ENCODE measurements at places on chromosomes 7 and 10.
A peak's percentile ranks its signal among the peaks of the same experiment; 100 is the strongest.

GRCh38 chr10:72697716-72698115 lies 5.8 kb downstream of the MCU start:
- no peak for DNase-seq

- peak; percentile 54 for DNase-seq
Observed at GRCh38 chr10:22229802-22230157, 12.0 kb upstream of the EBLN1 start.

DNA sequence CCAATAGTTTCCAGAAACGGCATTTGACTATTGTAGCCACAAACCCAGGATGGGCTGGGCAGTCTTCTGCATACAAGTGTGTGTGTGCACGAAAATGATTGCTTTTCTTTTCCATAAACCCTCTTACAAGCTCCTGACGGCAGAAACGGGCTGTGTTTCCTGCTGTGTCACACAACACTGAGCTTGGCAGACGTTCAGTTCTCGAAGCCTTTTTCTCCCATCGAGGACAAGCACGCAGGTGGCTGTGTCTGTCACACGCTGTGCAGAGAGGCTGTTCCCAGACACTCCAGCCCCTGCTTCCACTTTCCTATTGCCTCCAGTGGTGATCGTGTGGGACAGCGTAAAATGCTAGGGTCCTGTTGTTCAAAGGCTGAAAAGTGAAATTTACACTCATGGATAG lies 32.1 kb downstream of the RBAK start:
- no peak for DNase-seq

GRCh38 chr10:3397231-3397630 lies 224.6 kb upstream of the PITRM1 start:
- DNase-seq, result no peak

GRCh38 chr10:7417807-7418206 lies 7.0 kb upstream of the SFMBT2 start:
- DNase-seq, result no peak

DNA sequence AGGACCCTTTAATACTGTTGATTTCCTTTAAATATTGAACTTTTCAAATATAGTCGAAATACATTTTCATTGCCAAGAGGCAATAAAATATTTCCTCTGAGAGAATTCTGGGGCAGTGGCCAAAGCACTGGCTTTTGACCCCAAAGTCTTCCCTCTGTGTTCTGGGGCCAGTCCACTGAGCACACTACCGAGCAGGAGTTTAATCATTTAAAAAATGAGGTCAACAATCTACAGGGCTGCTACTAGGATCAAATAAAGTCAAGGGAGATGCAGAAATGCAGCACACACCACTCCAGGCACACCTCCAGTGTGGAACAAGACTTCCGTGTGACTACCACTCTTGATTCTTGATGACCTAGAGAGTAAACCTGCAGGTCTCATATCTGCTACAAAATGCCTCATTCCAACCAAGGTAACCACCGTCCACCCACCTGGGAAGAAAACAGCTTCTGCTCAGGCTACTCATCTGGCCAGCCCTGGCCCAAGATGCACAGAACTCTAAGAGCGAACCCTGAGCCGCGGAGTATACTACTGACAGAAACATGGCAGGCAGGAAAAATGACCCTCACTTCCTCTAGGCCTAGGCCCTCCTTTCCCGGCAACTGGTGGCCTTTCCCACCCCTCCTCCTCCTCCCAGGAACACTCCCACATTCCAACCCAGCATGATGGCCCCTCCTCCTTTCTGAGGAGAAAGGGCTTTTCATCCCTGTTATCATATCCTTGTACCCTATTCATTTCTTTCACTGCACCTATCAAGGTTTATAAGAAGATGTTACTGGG lies 97.7 kb downstream of the ALOX5 start:
- no peak for DNase-seq

GRCh38 chr10:97762816-97763215 lies 9.0 kb downstream of the SFRP5 start:
- no peak for DNase-seq

DNA sequence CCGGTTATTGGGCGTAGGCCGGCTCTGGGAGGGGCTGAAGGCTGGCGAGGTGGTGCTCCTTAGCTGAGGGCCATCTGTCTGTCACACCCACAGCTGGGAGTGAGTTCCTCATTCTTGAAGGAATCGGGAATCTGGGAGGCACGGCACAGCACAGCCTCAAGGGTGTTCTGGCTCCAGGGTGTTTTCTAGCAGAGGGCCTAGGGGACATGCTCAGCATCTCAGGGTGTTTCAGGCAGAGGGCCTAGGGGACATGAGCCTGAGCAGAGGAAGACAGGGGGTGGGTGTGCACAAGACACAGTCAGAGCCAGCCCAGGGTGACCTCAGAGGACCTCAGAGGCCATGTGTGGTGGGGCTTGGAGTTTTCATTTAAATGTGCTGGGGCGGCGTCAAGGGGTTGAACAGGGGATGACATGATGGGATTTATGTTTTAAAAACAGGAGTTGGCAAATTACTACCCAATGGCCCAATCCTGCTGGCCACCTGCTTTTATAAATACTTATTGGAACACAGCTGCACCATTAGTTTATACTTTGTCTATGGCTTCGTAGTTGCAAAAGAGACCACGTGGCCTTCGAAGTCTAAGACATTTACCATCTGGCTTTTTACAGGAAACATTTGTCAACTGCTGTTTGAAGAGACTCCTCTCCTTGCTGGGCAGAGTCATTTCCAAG lies 121.6 kb downstream of the PRKAG2 start:
- no peak for DNase-seq

DNA sequence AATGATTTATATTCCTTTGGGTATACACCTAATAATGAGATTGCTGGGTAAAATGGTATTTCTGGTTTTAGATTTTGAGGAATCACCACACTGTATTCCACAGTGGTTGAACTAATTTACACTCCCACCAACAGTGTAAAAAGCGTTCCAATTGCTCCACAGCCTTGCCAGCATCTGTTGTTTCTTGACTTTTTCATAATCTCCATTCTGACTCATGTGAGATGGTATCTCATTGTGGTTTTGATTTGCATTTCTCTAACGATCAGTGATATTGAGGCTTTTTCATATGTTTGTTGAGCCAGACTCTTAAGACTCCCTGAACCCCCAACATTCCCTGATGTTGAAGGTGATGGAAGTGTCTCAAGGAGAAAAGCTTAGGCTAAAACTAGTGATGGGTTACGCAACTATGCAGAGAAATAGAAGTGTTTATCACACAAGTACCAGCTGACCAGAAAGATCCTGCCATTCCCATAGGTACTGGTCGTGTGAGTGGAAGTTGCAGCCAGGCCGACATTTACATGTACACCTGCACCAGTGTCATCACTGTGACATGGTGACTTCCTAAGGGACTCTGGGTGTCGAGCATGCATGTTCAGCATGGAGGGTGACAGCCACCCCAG lies 711.2 kb upstream of the NRP1 start:
- DNase-seq, result no peak

DNA sequence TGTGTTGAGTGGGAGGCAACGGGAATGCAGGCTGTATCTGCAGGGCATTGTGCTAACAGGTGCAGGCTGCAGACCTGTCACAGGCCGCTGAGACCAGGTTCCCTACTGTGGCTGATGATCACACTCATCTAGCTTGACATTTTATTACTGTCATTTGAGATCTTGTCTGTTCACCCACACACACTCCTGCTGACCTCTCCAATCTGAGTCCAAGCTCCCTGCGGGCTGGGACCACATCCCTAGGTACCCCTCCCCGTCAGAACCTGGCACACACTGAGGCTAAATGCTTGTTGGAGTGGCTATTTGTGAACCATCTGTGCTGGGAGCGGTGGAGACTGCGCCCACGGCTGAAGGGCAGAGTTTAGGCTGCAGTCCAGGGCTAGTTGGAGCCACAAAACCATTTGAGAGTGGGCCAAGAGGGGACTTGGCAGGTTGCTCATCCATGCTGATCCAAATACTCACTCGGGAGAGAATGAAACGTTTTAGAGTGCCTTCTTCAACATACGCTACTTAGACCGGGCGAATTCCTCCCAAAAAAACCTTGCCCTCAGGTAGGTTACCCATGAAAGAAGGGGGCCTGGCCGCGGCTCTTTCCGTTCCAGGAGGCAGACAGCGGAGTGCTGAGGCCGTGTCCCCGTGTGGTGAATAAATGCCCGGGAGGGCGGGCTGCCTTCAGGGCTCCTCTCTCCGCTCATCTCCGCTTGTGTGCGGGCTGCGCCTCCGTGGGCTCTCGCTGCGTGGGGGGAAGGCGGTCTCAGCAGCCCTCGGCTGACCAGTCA lies 164.4 kb downstream of the RGS10 start:
- no peak for DNase-seq

DNA sequence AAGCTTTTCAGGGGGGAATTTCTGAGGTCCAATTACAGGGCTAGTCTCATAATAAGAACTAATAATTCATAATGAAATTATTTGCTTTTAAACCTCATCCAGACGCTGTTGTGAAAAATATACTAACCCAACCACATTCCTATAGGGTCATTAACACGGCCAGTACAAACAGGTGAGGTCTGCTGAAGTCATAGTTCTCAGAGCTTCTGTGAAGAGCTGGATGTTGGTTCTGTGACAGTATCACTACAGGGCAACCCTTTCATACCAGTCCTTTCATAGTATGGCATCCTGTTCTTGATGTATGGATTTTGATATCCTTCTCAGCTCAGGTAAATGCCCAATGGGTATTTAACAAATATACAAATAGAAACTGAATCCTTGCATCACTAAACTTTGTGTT lies 62.3 kb upstream of the FAM133B start:
- DNase-seq, result no peak

GRCh38 chr7:115410972-115411686 lies 489.2 kb downstream of the MDFIC start:
- peak; percentile 57 for DNase-seq

GRCh38 chr10:12670004-12670403 lies 320.7 kb downstream of the CAMK1D start:
- DNase-seq, result no peak

- no peak for DNase-seq
Observed at GRCh38 chr10:8146650-8147049, 92.2 kb downstream of the GATA3 start.

DNA sequence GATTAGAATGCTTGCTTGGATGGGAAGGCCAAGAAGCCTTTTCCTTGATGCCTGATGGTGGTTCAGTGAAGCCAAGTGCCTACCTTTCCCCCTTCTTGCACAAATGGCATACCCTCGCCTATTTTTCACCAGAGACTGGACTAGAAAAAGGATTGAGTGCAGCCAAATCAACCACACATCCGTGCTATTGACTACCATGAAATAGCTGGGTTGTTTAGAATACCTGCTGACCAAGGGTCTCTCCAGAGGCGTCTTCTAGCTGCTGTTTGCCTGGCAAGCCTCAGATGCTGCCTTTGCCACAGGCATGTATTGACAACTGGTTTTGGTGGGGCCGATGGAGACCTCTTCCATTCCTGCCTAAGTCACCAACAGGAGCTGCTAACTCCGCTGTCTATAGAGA lies 146.5 kb downstream of the NRF1 start:
- DNase-seq, result no peak

DNA sequence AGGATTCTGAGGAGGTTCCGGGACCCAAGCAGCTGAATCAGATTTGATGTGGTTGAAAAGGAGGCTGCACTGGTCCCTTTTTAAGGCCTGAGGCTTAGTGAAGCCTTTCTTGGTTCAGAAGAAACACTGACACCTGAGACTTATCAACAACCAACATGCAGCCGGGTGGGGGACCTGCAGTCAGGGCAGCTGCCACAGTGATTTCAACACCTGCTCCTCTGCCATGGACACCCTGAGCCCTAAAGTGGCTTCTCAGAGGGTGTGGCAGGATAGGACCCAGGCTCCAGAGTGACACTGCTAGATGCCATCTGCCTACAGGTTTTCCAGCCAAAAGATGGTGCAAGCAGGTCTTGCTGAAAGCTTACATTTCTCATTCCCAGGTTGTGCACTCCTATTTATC lies 99.3 kb downstream of the COL13A1 start:
- DNase-seq, result no peak

DNA sequence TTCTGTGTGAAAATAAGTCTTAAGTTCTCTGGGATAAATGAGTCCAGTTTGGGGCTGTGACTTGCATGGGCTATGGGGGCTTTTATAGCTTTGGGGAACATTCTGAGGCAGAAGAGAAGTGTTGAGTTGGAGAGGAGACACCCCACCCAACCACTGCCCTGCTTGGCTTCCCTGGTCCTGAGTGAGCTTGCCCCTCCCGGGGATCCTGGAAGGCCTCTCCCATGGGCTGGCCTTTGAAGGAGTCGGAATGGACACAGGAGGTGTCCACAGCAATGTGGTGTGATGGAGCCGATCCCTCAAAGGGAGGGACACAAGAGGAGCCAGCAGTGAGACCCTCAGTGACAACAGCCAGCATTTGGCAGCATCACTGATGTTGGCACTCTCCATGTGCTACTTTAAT lies 89.8 kb downstream of the GLRX3 start:
- no peak for DNase-seq

- DNase-seq, result no peak
Observed at GRCh38 chr10:36676321-36676720, 449.1 kb upstream of the ANKRD30A start.

- no peak for DNase-seq
Observed at GRCh38 chr7:29194594-29195427, at the start of gene CHN2. CHN2 (plus strand) TSS chr7:29194775.

GRCh38 chr10:54441275-54441674 lies 359.8 kb downstream of the PCDH15 start:
- no peak for DNase-seq

DNA sequence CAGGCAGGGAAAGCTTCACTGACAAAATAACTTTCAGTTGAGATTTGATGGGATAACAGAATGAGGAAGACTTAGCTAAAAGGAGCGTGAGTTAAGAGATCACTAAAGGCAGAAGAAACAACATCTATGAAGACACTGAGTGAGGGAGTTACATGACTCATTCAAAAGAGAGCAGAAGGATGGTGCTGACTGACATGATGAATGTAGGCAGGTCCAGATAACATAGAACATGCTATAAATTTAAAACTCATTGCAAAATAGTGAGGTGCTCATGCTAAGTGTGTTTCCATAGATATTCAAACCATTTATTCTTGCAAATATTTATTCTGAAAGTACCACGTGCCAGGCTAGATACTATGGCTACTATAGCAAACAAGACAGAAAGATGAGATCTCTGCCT lies 116.4 kb upstream of the DGKB start:
- no peak for DNase-seq

- DNase-seq, result no peak
Observed at GRCh38 chr7:128322040-128322643, 21.6 kb downstream of the RBM28 start.

DNA sequence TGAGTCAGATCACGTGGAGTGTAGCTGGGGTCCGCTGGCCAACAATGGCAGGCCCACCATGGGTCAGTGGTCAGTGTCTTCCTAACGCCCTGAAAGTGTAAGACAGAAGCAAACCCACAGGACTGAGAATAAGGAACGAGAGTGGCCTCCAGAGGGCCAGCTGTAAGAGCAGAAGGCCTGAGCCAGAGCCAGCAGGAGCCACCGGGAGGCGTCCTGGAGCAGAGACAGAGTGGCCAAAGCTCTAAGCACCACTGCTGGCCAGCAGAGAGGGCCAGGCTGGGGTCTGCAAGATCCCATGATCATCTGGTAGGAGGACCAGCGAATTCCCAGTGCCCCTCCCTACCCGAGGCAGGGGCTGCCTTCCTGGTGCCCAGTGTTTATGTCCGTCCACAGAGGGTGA lies 9.2 kb downstream of the CCDC201 start:
- DNase-seq, result no peak

GRCh38 chr10:3396116-3396515 lies 223.5 kb upstream of the PITRM1 start:
- no peak for DNase-seq
